ENCODE measurements at places on chromosomes 7 and 10.

- DNase-seq: no peak
Measured at GRCh38 chr7:147197006-147197405, 1080.4 kb downstream of the CNTNAP2 start.

- DNase-seq: no peak
Measured at GRCh38 chr7:94095316-94096009, 91.3 kb upstream of the BET1 start.

GRCh38 chr10:110413049-110413783 lies 84.5 kb upstream of the DUSP5 start:
- DNase-seq: no peak

DNA sequence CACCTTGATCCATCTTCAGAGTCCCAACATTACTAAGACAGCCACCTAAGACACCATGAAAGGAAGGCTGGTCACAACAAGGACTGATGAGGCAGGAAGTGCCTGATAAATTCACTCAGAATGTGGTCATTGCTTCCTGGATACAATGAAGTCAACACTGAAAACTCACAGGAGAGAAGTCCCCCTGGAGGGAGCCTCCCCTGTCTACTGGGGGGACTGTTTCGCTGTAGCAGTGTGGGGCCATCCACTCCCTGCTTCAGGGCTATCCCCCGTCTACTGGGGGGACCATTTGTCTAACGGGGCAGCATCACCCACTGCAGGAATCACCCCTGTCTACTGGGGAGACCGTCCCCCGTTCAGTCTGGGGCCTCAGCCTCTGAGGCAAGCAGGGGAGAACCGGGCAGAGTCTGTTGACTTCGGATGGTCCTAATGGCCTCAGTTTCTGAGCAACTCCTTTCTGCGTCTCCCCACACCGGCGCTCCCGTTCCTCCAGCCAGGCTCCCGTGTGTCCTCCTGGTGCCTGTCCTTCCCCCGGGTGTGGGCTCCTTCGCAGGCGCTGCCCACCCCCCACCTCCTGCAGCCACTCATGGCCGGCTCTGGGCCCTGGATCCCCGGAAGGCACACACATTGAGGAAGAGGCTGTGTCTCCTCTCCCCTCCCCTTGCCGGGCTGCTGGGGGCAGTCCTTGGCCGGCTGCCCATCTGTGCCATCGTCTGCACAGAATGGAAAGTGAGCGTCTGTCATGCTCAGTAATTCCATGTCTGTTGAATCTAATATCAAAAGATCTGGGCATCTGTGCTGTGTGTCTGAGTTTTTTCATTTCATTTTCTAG lies 59.9 kb upstream of the DNAJB6 start:
- no peak for DNase-seq

- DNase-seq: no peak
Measured at GRCh38 chr10:119368991-119369869, 161.9 kb downstream of the GRK5 start.
